Activated naive CD8-positive, alpha-beta T cell treated with anti-CD3 and anti-CD28 coated beads, Interleukin-2, amount 50 U/mL, for 16 hours (primary cell): ENCODE measurements at places on chromosomes 1 and 21.

DNA sequence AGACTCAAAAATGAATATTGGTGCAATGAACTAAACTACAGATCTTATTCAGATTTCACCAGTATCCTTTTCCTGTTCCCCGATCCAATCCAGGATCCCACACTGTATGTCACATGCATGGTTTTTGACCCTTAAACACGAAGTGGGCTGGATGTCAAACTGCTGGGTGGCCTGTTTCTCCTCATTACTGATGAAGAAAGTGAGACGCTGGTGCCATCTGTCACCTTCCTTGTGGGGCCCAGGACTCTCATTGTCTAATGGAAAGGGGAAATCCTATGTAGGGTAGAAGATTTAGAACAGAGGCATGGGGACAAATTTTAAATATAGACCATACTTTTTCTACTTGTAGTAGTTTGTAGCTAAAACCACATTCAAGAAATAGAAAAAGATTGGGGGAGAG, 56.2 kb downstream of the DISC1 start:
- DNase-seq: no peak

DNA sequence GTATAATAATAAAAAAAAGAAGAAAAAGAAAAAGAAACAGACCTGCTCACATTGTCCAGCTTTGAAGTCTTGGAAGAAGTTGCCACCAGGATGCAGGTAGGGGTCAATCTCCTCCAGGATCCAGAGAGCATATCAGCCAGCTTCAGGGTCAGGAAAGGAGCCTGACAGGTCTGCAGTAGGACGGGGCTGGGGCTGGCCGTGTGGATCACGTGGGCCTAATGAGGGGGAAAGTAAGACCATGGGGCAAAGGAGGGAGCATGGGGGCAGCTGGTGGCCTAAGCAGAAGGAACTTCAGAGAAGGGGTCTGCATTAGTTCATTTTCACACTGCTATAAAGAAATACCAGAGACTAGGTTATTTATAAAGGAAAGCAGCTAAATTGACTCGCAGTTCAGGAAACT, 19.3 kb upstream of the SMYD3 start:
- DNase-seq: no peak

- DNase-seq: no peak
Measured at GRCh38 chr1:173049322-173049633, 1.5 kb downstream of the TNFSF18 start.

DNA sequence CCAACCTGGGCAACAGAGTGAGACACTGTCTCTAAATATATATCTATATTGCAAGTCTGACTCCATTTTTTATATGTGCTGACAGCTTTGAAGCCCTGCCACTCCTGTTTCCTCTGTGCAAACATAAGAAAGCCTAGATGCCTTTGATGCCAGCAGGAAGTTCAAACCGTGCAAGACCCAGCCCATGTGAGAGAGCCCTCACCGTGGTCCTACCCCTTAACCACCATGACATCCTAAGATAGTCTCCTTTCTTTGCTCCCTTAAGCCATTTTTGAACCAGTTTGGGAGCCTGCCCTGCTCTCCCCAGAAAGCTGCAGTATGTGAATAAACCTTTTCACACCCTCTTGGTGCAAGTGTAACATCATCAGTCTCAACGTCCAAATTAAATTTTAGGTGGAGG, 3.7 kb upstream of the DIPK1A start:
- DNase-seq: no peak

- no peak for DNase-seq
Measured at GRCh38 chr21:44439211-44439600, 16.1 kb upstream of the LRRC3 start.

DNA sequence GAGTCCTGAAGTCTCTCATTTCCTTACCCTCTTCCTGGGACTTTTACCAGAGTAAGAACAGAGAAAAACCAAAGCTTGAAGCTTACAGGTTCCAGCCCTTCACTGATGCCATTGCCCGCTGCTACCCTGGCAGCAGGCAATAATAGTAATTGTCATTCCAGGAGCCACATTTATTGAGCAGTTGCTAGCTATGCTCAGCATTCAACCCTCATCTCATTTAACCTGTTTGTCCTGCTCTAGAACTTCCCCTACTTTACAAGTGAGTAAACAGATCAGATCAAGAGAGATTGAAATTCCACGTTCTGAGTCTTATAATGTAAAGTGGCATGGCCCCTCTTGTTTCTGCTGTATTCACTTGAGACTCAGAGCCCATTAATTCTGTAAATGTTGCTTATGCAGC, 80.4 kb downstream of the ATP1A1 start:
- DNase-seq: no peak

DNA sequence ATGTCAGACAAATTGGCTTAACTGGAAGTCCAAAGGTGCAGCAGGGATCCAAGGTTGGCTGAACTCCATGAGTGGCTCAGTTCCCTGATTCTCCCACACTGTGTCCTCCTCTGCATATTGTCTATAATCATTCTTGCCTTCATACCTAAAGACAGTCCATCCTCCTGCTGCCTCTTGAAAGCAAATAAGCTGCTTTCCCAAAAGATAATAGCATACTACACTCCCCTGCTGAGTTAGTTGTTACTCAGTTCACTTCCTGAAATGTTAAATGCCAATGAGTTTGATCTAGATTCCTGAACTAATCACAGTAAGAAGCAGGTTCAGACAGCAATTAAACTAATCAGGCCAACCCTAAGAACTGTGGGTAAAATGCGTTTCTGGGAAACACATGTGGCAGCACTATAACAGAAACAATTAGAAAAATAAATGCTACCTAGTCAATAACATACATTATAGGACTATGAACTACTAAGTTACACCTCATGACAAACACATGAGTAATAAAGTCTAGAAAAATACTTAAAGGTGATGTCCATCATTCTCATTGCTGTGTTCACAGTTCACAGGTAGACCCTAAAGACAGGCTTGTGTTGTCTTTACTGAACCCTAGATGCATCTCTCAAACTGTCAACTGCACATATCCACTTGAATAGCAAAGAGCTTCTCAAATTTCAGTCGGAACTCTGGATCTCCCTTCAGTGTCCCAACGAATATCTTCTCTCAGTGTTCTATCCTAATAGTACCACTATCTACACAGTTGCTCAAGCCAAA, 50.8 kb upstream of the BOLA1 start:
- no peak for DNase-seq

DNA sequence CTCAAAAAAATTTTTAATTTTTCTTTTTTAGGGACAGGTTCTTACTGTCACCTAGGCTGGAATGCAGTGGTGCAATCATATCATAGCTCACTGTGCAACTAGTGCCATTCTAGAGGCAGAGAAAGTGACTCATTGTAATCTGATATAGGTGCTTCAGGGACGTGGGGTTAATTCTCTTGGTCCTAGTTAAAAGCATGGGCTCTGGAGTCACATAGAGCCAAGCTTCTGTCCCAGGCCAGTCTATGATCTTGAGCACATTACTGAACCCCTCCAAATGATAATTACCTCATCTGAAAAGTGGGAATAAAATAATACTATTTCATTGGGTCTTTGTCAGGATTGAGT, 1.1 kb upstream of the ADIPOR1 start:
- no peak for DNase-seq

DNA sequence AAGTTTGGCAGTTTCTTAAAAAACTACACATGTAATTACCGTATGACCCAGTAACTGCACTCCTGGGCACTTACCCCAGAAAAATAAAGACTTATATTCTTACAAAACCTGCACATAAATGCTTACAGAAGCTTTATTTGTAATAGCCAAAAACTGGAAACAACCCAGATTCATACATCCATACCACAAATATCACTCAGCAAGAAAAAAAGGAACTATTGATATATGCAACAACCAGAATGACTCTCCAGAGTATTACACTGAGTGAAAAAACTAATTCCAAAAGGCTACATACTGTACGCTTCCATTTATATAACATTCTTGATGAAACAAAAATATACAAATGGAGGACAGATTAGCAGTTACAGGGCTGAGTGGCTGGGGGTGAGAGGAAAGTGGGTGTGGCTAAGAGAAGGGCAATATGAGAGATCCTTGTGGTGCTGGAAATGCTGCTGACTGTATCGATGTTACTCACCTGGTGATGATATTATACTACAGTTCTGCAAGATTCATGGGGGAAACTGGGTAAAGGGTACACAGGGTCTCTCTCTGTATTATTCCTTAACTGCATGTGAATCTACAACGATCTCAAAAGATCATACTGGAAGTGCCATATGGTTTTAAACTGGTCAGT, 96.0 kb upstream of the GNG4 start:
- no peak for DNase-seq

GRCh38 chr1:213060836-213061235, 9.8 kb downstream of the RPS6KC1 start:
- no peak for DNase-seq

- DNase-seq: no peak
Measured at GRCh38 chr1:84583648-84584047, 9.4 kb upstream of the CTBS start.

GRCh38 chr1:34369701-34370455, 193.2 kb downstream of the C1orf94 start:
- no peak for DNase-seq

DNA sequence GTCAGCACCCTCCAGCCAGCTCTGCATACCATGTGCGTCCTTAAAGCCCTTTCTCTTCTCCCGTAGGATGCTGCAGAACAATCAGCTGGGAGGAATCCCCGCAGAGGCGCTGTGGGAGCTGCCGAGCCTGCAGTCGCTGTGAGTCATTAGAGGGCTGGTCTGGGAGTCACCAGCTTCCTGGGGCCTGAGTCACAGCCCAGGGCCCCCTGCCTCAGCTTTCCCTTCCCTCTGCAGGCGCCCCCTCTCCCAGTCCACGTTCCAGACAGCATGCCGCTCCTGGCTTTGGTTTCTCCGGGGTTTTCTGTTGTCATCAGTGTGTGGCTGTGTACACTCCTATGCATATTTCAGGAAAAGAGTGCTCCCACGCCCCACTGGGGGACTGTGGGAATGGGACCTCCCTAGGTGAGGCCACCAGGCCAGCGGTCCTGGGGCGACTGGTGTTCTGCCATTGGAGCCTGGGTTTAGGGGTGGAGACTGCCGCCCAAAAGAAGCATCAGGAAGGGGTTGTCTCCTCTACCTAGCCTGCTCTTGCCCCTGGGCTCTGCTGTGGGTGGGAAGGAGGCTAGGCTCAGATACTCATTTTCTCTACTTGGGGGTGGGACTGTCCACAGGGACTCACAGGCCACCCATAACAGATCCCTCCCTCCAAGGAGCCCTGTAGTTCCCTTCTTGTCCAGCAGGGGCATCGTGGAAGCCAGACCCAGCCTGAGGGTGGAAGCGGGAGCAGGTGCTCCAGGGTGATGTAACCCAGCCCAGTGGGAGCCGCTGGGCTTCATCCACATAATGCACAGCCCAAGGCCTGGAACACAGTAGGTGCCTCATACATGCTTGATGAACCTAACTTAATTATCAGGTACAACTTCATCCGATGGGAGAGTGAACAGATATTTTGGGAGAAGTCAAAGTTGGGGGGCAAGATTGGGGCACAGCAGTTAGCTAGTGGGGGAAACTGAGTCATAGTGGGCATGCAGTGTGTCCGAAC, 42.5 kb downstream of the LGR6 start:
- peak; percentile 28 for DNase-seq

- no peak for DNase-seq
Measured at GRCh38 chr1:29227511-29227910, 3.2 kb downstream of the MECR start.

DNA sequence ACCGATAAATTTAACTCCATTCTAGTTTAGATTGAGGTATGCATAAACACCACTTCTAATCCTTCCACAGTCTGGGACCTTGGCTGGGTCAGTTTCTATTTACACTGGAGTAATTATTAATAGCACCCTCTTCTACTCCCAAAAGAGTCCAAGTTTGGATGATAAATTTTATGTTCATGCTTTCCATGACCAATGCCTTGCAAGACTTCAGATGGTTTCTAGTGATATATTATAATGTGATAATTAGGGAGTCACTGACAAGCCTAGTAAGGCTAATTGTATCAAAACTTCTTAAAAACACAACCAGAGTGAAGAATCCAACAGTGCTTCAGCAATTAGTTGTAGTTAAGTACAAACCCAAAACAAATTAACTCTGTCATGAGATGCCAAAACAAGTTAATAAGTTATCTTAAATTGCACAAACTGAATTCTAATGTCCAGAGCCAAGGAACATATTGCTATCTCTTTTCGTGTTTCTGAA, 489.6 kb downstream of the TTLL7 start:
- no peak for DNase-seq
